ENCODE measurements at places on chromosomes 7 and 10.

DNA sequence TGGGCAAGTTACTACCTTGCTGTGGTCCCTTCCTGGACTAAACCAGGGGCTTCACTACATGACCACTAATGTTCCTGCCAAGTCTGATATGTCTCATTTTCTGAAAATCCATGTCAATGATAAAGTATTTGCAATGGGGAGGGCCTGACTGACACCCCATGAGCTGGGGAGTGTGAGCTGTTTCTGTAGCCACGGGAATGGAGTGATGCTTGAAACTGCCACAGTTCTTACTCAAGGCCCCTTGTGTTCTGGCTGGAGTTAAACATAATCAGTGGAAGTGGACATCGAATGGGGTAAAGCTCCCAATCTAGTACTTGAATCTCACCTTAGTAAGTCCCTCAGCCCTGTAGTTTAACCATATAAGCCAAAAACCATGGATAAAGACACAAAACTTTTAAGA lies 61.9 kb upstream of the PDLIM1 start:
- DNase-seq: no peak

- no peak for DNase-seq
Measured at GRCh38 chr10:17655009-17655408, 11.1 kb downstream of the STAM start.

DNA sequence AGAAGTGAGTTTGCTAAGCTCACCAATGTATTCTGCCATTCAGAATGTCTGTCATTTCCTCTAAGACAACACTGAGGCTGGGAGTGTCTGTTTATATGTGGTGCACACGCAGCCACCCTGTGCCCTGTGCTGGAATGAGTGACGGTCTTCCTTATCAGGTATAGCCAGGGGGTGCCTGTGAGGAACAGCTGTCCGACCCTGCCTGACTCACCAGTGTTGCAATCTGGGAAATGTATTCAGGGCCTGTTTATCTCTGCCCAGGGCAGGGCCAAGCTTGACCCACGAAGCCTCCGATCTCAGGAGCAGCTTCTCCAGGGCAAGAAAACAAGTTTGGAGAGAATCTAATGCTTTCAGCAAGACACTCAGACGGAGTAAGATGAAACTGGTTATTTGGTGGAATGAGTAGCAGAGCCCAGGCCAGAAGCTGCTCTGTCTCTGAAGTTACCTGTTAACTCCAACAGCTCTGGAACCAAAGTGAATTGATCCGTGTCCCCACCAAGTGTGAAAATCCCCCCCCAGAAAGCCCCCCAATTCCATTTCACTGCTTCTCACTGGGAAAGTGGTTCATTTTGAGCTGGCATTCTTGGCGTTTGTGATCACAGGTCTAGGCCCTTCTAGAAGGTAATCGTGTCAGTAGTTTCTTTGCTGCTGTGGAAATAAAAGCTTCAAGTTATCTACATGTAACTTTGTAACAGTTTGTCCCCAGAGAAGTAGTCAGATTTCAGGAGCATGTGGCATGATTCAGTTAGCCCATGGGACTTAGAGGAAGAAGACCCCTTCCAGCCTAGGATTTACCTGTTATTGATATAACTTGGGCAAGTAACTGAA lies 6.1 kb upstream of the UBE2H start:
- no peak for DNase-seq

DNA sequence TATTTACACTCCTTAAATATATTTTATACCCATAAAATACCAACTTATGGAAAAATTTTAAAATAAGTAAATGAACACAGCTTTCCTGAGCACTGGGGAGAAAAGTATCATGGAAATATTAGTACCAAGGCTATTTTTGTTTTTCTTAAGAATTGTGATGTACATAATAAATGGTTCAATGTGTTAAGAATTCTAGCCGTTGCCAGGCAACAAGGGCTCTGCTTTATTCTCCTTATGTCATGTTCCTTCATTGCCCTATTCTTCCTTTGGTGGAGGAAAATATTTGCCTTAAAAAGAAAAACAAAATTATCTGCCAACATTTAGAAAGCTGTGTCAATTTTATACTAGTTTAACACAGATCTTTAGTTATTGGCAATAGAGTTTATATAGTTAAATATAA lies 2.6 kb upstream of the ZPBP start:
- no peak for DNase-seq

DNA sequence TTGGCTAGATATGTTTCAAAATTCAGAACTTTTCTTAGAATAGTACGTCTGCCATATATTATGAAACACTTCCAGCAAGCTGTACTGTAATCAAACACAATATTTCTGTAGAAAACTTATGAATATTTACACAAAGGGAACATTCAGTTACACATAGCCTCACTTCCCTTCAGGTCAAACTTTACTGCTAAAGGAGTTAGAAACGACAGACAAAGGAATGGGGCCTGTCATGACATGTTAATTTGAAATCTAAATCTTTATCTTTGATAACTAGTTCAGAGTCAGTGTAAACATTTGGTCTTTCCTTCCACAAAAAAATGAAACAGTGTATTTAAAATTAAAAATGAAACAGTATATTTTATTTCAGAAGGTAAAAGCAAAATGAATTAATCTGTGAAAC lies 1.0 kb upstream of the CROT start:
- DNase-seq: no peak

DNA sequence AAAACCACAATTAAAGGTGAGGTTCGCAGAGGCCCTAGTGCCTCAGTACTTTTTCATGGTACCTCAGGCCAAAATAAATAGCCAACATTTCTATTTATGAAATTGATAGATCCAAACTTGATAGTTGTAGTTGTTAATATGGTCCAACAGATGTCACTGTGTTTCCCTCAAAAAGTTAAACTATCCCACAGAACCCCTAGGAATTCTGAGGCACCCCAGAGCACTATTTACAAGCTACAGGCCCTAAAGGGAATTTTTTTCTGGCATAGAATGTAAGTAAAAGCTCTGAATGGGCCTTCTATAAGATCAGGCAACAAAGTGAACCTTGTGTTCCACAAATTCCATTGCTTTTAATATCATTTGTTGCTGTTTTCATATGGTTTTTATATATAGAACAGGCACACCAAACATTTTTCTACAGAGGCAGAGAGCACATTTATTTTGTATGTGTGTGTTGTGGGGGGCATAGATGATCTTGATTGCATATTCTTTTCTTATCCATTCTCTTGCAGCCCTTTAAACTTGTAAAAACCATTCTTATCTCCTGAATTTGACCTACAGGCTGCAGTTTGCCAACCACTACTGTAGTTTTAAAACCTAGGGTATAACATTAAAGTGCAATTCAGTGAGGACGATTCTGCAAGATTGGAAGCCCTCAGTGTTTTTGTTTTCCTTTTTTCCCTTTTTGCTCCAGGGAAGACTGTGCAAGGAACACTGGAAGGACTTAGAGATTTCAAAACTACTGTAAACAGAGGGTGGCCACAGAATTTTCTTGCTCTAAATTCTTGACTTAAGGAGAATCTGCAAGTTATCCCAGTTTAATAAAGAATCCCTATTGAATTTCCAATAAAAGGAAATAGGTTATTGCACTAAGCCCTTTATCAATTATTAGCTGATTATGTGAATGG lies 3.5 kb upstream of the ARL4A start:
- DNase-seq: no peak

- no peak for DNase-seq
Measured at GRCh38 chr10:5946786-5947185, 30.6 kb downstream of the IL15RA start.

DNA sequence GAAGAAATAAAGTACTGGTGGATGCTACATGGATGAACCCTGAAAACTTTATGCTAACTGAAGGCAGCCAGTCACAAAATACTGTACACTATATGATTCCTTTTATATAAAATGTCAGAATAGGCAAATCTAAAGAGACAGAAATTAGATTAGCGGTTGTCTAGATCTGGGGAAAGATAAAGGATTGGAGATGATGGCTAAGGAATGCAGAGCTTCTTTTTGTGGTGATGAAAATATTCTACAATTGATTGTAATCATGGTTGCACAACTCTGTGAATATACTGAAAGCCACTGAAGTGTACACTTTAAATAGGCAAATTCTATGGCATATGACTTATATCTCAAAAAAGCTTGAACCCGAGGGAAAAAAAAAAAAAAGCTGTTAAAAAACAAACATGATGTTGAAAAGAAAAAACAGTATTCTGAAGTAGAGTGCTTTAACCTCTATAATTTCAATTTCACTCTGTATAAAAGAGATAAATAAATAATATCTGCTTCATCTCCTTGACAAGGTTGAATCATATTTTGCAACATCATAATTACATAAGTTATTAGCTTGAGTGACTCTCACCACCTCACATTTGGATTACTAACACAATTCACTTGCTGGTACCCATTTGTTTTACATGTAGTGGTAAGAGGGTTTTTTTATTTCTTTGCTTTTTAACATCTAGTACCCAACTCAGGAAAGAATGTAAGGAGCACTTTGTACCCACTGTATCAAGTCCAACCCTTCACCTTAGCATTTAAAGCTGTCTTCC lies 2.8 kb upstream of the GNAI1 start:
- DNase-seq: no peak

GRCh38 chr7:111532625-111533024 lies 29.7 kb downstream of the IMMP2L start:
- no peak for DNase-seq

GRCh38 chr10:121975295-121976086 lies 474 bp upstream of the NSMCE4A start:
- DNase-seq: no peak

DNA sequence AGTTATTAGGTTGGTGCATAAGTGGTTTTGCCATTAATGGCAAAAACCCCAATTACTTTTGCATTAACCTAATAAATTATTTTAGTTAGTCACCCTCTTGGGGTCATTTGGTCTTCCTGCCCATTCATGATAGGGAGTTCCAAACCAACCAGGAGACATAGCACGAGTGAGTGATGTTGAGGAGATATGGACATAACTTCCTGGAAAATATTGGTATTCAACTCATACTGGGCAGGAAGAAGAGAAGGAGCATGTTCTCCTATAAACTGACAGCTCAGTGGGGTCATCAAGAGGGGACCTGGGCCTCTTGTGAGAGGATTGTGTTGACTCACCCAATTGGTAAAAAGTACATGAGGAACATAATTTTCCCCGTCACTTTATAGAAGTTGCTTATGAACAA lies 23.7 kb downstream of the SPAG6 start:
- no peak for DNase-seq

- no peak for DNase-seq
Measured at GRCh38 chr7:111091593-111092358, 849 bp downstream of the LRRN3 start.

DNA sequence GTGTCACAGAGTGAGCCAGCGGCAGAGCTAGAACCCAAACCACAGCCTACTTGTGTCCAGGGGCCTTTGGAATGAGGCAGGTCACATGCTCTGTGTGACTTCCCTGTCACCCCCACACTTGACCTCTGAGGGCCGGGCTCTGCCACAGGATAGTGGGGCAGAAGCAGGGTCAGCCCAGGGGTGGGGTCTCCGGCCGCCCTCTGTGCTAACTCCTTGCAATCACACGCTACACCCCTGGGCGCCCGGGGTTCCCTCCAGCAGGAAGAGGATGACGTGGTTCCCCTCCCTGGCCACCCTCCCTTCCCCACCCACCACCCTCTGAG lies 19.8 kb downstream of the TECPR1 start:
- no peak for DNase-seq

DNA sequence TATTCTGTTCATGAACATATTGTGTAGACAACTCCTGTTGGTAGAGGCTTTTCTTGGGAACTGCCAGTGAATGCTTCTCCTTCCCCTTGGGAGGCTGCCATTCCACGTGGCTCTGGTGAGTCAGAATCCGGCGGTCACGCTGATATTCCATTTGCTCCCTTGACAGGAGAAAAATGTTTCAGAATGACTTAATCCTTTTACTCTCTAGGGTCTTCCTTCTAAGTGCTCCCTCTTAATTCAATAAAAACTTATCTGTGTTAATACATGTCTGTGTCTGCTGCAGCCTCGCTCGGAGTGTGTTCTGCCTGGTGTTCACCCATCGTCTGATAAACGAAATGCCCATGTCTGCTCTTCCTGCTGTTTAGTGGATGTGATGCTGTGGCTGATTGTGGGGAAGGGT lies 278.6 kb downstream of the ARHGAP12 start:
- DNase-seq: no peak

DNA sequence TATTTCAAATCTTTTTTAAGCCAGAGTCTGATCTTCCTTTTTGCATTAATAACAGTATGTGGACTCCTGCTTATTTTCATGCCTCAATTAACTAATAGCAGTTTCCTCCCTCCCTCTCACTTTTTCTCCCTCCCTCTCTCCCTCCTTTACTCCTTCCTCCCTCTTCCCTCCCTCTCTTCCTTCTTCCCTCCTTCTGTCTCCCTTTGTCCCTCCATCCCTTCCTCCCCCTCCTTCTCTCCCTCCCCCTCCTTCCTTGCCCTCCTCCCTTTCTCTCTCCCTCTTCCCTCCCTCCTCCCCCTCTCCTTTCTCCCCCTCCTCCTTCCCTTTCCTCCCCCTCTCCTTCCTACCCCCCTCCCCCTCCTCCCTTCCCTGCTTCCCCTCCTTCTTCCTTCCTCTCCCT lies 2.0 kb downstream of the ZCWPW1 start:
- DNase-seq: no peak

- DNase-seq: no peak
Measured at GRCh38 chr7:50696810-50697582, 85.7 kb downstream of the GRB10 start.

- DNase-seq: no peak
Measured at GRCh38 chr10:80104066-80104926, 25.8 kb downstream of the TMEM254 start.

GRCh38 chr7:39574673-39575349 lies 8.6 kb downstream of the YAE1 start:
- DNase-seq: no peak

DNA sequence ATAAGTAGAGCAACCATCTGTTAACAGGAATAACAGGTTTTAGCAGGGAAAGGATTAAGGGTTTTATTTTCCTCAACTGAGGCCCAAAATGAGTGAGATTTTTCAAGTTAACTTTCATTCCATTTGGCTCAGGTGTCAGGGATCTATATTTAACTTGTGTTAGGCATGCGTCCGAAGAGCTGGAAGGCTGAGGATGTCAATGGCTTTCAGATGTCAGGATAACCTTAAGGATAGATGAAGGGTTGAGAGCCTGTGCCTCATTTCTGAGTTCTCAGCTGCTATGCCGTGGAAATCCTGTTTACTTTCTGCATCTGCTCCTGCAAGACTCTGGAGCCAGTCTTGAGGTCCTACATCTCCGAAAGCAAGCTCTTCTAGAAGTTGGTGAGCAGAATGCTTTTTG lies 36.4 kb upstream of the CD36 start:
- DNase-seq: no peak

GRCh38 chr10:129963641-129964501 lies at the start of gene EBF3:
Gene EBF3 (minus strand): TSS chr10:129964274. CDS start chr10:129963768, 506 bp downstream.
- no peak for DNase-seq

GRCh38 chr7:142657376-142657775 lies 91.9 kb upstream of the PRSS1 start:
- DNase-seq: no peak

- DNase-seq: no peak
Measured at GRCh38 chr10:12898271-12898670, 103.2 kb downstream of the CCDC3 start.

- no peak for DNase-seq
Measured at GRCh38 chr7:42071372-42072261, 165.4 kb downstream of the GLI3 start.

- DNase-seq: no peak
Measured at GRCh38 chr10:34742456-34742855, 72.6 kb downstream of the PARD3 start.
